Mucosa of descending colon (tissue), 3 donors: ENCODE measurements at places on chromosomes 6 and 20. TPM values are rescaled to one million over a fixed set of nuclear protein-coding genes. Genes with fewer than 3 reads are reported as not detected.

Gene OR2H1
- not detected for total RNA-seq

Gene CTCFL
- total RNA-seq = not detected

Gene TASP1
- 13.8 TPM for total RNA-seq

Gene WFDC2
- 65.7 TPM for total RNA-seq

Gene NMBR
- total RNA-seq = not detected

Gene THBS2
- 3.7 TPM for total RNA-seq

Gene TGM3
- 0.84 TPM for total RNA-seq

Gene FOXF2
- total RNA-seq = 6.9 TPM

Gene CD83
- total RNA-seq = 2.5 TPM

Gene ANGPT4
- 0.05 TPM for total RNA-seq

Gene WFDC10B
- 0.73 TPM for total RNA-seq

Gene TBXT
- not detected for total RNA-seq

Gene HFE
- 12.0 TPM for total RNA-seq

Gene TFAP2A
- total RNA-seq = 0.98 TPM

Gene GNAS-AS1
- 0.54 TPM for total RNA-seq

Gene DPPA5
- not detected for total RNA-seq

Gene PRR18
- 0.13 TPM for total RNA-seq
